ENCODE measurements at places on chromosomes 7 and 10.

GRCh38 chr10:115250784-115251183 lies 157.6 kb downstream of the ATRNL1 start:
- DNase-seq: no peak

DNA sequence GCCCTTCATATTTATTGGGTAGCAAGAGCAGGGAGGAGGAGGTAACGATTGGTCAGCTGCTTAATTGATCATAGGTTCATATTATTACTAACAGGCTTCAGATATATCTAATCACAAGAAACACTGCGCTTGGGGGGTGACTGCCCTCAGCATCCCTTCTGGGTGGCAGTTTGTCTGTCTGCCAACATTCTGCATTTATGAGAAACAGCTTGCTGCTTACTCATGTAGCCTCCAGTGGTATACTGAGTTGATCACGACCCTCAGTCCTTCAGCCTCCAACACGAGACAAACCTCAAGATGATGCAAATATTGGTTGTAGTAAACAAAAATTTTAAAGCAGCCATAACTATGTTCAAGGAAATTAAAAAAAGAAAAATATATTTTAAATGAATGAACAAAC lies 657.8 kb upstream of the PHF14 start:
- DNase-seq: no peak

DNA sequence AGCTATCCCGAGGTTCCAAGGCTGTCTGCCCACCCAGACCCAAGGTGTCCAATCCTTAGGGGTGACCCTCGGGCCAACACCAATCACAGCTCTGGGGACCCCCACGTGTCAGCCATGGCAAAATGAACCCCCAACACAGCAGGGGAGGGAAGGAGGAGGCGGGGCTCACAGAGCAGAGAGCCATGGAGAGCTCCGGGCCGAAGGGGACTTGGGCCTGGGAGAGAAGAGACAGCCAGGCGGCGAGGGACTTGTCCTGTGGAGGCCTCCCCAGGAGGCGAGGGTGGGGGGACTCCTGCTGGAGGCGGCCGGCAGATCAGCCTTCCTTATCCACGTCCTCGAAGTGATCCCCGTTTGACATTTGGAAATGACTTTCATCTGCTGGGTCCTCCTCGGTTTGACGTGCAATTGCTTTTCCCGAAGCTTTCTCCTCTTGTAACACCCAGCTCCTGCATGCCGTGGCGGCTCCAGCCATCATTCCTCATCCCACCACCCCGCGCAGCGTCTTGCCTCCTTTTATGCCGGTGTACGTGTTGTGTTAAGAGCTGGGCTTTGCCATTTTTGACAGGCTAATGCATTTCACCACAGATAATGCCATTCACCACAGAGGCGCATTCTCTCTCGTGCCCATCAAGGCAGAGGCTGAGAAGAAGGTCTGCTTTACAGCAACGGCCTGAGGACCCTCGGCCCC lies 337.4 kb downstream of the DNAJB6 start:
- no peak for DNase-seq

GRCh38 chr10:484441-484924 lies 205.0 kb downstream of the DIP2C start:
- DNase-seq: no peak

- no peak for DNase-seq
These were observed 124.7 kb downstream of the BICC1 start for GRCh38 chr10:58637352-58637751.

GRCh38 chr10:35642035-35642792 lies at the start of gene FZD8:
Gene FZD8 (minus strand): TSS chr10:35642296. CDS start chr10:35641429, 867 bp downstream.
- no peak for DNase-seq

- no peak for DNase-seq
These were observed 766.9 kb downstream of the DNAJB9 start for GRCh38 chr7:109336531-109336930.

DNA sequence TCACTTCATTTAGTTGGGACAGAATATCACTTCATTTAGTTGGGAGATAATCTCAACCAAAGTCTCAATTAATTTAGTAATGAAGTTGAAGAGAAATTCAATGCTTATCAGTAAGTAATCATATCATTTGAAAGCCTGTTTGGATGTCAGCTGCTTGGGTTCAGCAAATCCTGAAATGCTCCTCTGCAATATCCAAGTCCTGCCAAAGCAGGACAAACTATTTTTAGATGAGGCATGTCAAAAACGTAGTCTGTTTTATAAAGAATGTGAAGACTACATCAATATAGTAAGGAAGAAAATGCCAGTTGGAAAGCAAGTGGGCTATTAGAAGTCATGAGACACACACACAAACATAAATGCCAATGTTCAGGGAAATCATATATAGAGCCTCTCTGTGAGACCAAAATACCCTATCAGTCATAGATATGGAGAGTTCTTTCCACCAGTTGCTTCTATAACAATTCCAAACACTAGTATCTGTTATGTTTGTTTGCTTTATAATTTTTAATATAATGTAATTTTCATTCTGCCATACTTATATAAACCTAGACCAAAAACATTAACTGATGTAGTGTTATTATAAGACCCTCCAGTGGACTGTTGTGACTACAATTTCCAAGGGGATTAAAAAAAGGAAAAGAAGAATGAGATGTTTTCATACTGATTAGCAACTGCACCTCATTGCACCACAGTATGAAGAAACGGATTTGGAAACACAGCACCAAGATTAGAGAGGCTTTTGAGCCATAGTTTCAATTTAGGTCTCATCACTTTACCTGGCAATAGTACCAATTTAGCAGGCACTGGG lies 160.7 kb downstream of the LRRTM3 start:
- no peak for DNase-seq

DNA sequence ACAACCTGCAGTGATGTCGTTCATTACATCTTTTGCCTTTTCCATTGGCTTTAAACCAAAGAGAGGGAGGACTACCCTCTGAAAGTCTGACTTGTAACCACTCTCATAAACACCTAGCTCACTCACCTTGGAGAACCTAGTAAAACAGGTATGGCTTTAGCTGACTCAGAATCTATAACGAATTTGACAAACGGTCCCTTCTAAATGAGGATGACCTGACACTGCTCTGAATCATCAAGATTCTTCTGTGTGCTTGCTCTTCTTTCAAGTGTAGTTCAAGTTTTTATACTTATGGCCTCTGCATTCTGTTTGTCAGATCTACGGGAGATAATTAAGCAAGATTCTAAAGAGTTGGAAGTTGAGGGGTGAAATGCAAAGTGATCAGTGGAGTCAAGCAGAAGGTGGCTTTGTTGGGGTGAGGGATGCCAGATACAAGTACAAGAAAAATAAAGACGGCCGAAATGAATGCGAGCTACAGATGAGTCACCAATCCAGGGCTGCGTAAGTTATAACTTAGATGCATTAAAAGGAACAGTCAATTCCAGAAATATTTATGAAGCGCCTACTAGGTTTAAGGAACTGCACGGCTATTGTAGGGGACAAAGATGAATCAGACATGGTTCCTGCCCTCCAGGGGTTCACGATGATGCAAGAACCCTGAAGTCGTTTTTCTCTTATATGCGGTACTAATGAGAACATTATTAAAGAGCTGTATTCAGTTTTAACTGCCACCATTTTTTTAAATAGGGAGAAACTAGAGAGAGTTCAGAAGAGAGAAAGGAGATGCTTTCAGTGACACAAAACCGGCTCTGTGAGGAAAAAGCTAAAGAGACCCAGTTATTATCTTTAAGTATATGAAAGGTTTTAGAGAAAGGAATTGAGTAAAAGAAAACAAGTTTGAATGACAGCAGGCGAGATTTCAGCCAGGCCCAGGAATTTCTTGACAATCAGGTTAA lies 6.5 kb downstream of the HIPK2 start:
- no peak for DNase-seq

DNA sequence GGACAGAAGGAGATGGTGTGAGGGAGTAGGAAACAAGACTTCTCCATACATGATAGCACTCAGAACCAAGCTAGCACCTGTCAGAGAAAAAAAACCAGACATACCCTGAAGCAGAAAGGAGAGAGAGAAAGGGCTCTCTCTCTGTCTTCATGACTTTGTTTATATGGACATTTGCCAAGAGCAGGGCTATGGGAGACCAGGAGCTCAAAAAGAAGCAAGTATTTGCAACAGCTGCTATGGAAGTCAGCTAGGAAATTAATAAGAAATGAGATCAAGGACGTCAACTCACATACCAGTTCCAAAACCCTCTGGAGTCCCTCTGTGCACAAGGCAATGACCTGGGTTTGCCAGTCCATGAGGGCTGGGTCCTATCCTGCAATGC lies 111.6 kb downstream of the SGMS1 start:
- DNase-seq: no peak

DNA sequence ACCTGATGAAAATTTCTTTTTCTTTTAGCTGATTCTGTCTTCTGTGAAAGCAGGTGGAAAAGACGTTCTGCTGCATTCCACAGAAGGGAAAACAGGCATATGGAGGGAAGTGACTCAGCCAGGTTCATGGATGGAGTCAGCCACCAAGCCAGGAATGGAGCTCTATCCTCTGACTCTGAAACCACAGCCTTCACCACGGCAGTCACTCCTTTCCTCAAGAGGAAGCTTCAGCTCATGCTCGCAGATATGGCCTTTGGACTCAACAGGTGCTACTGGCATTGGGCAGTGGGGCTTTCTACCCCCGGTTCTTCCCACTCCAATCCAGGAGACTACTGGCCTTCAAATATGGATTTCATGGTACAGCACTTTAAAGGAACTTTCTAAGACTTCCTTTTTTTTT lies 11.5 kb upstream of the PLAU start:
- DNase-seq: no peak
